Thoracic aorta (tissue), 2 donors: ENCODE measurements at places on chromosomes 7 and 10. TPM values are rescaled to one million over a fixed set of nuclear protein-coding genes. Genes with fewer than 3 reads are reported as not detected.

AGBL3 gene
- 0.28 TPM for total RNA-seq

SNX13 gene
- 73.2 TPM for total RNA-seq

OPN1SW gene
- not detected for total RNA-seq

ANAPC16 gene
- total RNA-seq, result 44.0 TPM

- DNase-seq, result no peak
Measured at GRCh38 chr10:31343551-31343950, 24.5 kb downstream of the ZEB1 start.

PDE1C gene
- 4.6 TPM for total RNA-seq

DKK1 gene
- 3.2 TPM for total RNA-seq

GCK gene
- total RNA-seq, result 1.6 TPM

CFAP70 gene
- total RNA-seq, result 3.4 TPM

NEBL gene
- 1.4 TPM for total RNA-seq

GRCh38 chr10:58996063-58996462, 180.4 kb upstream of the PHYHIPL start:
- DNase-seq, result no peak

DNA sequence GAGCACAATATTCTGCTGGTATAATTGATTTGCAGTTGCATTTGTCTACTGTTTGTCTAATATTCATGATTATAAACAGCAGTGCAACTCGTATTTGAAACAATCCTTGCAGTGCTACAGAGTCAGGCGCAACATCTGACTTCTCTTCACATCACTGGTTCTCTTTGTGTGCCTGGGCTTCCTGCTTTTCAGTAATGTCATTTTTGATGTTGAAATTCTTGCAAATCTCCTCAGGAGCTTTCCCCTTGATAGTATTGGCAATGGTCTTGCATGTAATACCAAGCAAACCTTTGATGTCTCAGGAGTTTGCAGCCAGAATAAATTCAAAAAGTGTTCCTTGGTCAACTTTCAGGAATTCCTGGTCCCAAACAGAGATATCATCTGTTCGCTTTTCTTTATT, 20.2 kb downstream of the HPS6 start:
- DNase-seq, result no peak

DNA sequence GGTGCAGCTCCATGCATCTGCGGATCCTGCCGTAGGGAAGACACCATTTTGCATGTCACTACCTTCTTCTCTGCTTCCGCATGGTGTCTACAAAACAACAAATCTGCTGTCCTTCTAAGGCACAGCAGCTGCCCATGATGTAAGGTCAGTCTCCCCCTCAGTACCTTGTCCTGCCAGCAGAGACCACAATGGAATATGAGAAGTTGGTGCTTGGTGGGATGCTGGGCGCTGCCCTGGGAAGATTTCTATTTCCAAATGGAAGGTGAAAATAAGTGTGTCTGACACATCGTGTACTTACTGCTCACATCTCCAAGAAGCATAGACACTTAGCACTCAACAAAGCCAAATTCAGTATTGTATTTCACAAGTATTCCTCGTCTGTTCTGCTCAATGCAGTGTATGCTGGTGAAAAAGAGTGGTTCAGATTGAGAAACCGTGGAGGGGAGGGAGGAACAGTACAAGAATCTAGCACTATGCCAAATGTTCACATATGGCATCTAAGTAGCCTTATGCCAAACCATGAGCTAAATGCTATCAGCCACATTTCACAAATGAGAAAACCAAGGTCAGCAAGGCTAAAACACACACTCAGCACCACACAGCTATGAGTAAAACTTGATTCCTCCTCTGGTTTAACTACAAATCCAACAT, 95.0 kb downstream of the GRB10 start:
- DNase-seq, result no peak

DNA sequence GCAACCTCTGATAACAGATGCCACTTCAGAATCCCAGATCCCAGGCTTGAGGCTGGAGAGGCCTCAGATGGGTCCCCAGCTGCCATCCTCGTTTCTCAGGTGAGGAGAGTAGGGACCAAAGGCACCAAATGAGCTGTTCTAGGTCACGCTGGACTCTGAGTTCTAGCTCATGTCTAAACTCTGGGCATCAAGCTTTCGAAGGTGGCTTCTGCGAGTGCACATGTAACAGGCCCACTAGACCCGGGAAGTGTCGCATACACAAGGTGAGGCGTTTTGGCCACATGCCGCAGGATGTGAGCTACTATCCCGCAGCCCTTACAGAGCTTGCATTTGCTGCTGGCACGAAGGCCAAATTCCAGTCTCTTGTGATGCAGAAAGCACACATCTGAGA, 355.1 kb upstream of the SHH start:
- no peak for DNase-seq

GRCh38 chr7:157622408-157623205, 285.8 kb downstream of the DNAJB6 start:
- DNase-seq, result no peak

GRCh38 chr7:95596198-95597063, at the start of gene PDK4:
PDK4 (minus strand) TSS chr7:95596516; CDS start chr7:95596293, 223 bp downstream.
- DNase-seq, result peak; percentile 92

PIP gene
- not detected for total RNA-seq

CALN1 gene
- total RNA-seq, result not detected

DNA sequence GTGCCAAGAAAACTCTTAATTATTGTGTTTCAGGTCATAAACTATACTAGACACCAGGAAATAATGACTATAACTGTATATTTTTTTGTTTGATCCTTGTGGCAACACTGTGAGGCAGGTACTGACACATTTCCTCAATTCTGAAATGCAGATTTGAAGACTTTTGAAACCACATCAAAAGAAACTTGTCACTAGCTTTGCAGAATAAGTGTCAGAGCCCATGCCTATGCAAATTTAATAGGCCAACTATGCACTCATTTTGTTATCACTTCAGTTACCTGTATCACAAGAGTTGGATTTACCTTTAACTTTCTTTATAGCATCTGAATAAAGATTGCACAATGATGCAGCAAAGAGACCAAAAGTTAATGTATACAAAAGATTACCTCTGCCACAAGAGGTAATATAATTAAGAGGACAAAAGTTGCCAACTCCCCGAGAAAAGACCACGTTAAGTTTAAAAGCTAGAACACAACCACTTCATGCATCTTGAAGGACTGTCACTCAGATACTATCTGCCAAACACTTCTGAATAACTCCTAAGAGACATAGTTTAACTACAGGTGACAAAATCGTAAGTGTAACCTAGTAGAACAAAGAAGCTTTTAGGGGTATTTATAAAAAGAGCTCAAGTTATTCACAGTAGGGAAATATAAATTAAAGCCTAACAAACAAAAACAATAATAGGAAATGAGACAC, 80.5 kb downstream of the ELAPOR2 start:
- no peak for DNase-seq

GRCh38 chr10:44047361-44047760, 337.5 kb downstream of the CXCL12 start:
- no peak for DNase-seq

GRCh38 chr7:115548756-115549155, 481.8 kb downstream of the TFEC start:
- no peak for DNase-seq

DNA sequence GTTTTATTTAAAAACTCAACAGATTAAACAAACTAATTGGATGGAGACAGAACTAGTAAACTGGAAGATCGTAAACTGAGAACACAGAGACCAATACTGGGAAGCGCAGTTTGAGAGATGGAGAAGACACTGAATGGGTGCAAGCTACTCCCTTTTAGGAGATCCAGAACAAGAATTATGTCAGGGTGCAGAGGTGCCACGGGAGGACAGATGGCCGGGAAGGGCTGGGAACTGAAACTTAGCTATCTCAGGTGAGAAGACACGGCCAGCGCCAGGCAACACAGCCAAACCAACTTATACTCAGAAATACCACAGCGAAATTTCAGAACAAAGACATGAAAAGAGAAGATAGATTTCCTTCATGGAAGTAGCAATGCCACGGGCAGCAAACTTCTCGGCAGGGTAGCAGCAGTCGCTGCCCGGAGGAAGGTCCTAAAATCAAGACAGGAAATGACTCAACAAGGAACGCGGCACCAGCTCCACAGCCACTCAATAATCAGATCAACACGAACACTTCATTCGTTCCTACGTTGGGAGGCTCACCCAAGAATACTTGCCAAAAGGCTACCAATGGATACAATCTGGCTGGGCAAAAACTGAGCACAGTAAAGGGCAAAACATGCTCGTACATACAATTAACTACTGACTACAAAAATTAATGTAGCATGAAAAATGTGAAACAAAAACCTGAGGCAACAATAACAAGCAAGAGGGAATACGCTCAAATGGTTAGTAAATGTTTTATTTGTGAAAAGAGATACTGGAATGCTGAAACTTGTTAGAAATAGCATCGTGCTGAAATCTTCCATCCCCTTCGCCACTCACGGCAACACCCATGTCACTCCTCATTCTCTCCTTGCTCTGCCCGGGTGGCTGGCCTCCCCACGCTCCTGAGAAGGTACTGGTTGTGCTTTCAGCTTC, 2.2 kb upstream of the LRRC27 start:
- DNase-seq, result no peak

DNA sequence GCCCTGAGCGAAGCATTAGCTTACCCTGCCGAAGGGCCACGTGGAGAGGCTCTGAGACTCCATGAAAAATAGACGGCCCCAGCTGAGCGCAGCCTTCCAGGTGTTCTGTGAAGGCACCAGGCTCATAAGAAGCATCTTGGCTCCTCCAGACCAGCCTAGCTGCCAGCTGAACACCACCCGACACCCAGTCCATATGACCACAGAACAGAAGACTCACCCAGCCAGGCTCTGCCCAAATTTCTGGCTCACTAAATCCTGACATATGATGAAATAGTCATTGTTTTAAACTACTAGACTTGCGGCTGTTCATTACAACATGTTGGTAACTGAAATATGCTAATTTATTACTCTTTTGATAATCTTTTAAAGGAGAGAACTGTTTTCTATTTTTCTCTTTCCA, 99.5 kb upstream of the ABI1 start:
- DNase-seq, result no peak

DNA sequence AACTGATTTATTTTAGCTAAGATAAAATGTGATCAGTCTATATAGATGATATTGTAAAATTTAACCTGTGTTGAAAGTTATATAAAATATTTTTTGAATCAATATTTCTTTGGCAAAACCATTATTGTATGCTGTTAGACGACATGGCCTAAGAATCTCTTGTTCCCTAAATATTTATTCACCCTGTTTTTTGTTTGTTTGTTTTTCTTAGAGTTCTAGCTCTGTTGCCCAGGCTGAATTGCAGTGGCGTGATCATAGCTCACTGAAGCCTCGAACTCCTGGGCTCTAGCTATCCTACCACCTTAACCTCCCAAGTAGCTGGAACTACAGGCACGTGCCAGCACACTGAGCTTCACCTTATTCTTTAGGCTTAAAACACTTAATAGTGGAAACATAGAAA, 410.7 kb downstream of the ARL4A start:
- no peak for DNase-seq

- DNase-seq, result no peak
Measured at GRCh38 chr7:129884495-129884894, 68.3 kb downstream of the UBE2H start.

TAS2R41 gene
- total RNA-seq, result 2.5 TPM

C10orf143 gene
- total RNA-seq, result not detected

- DNase-seq, result no peak
Measured at GRCh38 chr10:69464801-69465401, 13.6 kb downstream of the TSPAN15 start.

DNA sequence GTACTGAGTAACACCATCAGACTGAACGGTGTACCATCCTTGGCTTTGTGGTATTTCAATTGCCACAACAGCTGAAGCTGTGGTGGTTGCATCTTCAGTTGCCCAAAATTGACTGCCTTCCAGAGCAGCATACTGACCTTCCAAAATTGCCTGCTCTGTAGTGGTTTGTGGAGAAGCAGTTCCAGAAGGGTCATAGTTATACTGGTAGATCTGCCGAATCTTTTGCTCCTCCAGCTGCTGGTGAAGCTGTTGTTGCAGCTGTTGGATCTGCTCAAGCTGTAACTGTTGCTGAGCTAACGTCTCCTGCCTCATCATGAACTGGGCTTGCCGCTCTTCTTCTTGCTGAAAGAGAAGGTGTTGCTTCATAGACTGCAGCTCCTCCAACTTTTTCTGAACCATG, 212.2 kb downstream of the PCLO start:
- DNase-seq, result no peak

DNA sequence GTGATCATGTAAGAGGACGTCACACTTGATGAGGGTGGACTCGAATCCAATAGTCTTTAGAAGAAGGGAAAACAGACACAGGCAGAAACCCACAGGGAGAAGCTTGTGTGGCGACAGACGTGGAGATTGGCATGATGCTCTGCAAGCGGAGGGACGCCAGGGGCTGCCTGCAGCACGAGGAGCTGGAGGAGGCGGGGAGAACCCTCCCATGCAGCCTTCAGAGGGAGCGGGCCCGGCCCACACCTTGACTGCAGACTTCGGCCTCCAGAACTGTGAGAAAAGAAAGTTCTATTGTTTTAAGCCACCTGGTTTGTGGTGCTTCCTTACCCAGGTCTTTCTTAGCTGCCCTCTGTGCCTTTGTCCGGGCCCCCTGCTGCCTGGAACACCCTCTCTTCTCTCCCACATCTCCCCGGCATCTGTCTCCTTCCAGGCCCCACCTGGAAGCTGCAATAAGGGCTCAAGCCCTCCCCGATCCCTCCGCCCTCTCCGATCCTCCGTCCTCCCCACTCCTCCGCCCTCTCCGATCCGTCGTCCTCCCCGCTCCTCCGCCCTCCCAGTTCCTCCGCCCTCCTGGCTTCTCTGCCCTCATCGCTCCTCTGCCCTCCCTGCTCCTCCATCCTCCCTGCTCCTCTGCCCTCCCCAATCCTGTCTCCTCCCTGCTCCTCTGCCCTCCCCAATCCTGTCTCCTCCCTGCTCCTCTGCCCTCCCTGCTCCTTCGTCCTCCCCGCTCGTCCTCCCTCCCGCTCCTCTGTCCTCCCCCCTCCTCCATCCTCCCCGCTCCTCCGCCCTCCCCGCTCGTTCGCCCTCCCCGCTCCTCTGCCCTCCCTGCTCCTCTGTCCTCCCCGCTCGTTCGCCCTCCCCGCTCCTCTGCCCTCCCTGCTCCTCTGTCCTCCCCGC, 17.4 kb upstream of the PRKAG2 start:
- no peak for DNase-seq

EPO gene
- not detected for total RNA-seq

DNA sequence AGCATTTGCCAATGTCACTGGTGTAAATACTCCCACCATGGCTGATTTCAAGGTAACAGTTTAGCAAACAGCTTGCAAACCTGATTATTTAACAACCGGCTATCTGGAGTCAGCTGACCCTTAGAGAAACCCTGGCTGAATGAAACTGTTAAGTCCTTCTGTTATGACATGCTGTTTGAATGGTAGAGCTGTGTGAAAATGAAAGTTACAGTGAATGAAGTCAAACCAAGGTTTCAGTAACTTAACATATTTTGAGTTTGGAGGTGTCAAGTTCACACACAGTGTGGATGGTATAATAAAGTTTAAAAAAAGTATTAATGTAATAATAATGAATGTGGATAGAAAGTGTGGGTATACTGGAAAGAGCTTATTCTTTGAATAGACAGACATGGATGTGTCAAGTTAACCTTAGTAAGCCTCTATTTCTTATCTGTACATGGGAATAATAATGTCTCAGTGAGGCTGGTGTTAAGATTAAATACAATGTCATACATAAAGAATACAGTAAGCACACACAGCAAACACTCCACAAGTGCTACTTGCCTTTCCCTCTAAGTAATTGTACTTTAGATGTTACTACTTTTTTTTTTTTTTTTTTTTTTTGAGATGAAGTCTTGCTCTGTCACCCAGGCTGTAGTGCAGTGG, 150.4 kb downstream of the TAX1BP1 start:
- DNase-seq, result no peak
